Activated B cell treated with CpG ODN at 0.5 μM for 24 hours (primary cell): ENCODE measurements at places on chromosomes 1 and 21.

DNA sequence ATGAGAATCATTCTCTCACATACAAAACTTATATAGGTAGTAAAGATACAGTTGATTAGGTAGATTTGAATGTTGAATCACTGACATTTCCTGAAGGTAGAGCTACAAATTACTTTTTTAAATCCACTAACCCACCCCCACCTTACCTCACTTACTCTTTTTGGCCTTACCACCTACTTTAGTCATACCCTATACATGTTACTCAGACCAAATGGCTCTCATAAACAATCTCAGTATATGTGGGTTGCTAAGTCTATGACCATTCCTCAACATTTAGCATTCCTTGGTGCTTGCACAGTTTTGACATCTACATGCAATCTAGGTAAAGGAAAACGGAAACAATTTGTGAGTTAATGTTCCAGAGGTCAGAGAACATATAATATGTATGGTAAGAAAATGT lies 26.3 kb downstream of the SYDE2 start:
- no peak overlapping the region for H3K27ac ChIP-seq
- no peaks in the 10 kb centered on the region for H3K4me1 ChIP-seq
- peaks cover 14% of the 10 kb centered on the region for H3K27me3 ChIP-seq
- H3K36me3 ChIP-seq: no peaks in the 10 kb centered on the region
- DNase-seq: no peak

DNA sequence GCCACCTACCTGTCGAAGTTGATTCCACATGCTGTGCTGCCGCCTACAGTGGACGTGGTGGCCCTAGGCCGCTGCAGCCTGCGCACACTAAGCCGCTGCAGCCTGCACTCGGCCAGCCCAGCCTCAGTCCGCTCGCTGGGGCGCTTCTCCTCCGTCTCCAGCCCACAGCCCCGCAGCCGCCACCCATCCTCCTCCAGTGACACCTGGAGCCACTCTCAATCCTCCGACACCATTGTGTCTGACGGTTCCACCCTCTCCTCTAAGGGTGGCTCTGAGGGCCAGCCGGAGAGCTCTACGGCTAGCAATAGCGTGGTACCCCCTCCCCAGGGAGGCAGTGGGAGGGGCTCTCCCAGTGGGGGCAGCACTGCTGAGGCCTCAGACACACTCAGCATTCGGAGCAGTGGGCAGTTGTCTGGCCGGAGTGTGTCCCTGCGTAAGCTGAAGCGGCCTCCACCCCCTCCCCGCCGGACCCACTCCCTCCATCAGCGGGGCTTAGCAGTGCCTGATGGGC lies 46.9 kb downstream of the YARS1 start:
- H3K27ac ChIP-seq: no peak overlapping the region
- H3K4me1 ChIP-seq: no peaks in the 10 kb centered on the region
- H3K4me3 ChIP-seq: no peak overlapping the region
- no peak for DNase-seq
- H3K27me3 ChIP-seq: no peaks in the 10 kb centered on the region
- H3K36me3 ChIP-seq: peaks cover 18% of the 10 kb centered on the region

DNA sequence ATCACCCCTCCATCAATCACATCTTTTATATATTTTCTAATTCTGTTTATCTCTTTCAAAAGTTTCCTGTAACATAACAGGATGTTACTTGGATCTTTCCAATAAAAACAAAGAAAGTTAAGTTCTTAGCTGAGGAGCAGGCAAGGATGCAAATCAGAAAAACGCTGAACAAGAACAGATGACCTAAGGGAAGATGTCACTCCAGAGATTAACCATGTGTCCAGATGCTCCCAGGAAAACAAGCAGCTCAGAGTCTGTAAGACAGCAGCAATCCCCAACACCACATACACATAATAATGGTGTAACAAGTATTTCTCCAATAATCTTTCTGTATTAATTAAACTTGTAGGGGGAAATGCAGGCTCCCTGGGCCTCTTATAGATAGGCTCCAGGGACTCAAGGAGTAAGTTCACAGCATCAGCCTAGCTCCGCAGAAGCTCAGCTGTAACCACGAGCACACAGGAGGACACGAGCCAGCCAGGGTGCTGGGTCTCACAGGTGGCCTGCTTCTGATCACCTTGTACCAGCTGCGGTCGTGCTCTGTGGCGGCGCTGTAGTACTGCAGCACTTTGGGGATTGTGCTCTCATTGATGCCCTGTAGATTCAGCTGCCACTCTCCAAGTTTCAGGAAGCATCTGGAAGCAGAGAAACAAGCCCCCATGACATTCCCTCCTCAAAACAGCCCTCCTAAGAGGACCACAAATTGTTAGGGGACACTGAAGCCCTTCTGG lies 33.1 kb upstream of the EXOSC10 start:
- DNase-seq: no peak
- no peak overlapping the region for H3K27ac ChIP-seq
- no peaks in the 10 kb centered on the region for H3K4me1 ChIP-seq
- H3K27me3 ChIP-seq: no peaks in the 10 kb centered on the region
- peaks cover 90% of the 10 kb centered on the region for H3K36me3 ChIP-seq

GRCh38 chr1:17437580-17438317 lies 1.7 kb downstream of the RCC2 start:
- peak overlapping the region; percentile 81 for H3K4me3 ChIP-seq
- peaks cover 3% of the 10 kb centered on the region for H3K27me3 ChIP-seq
- peak overlapping the region; percentile 75 for H3K27ac ChIP-seq
- peaks cover 54% of the 10 kb centered on the region for H3K4me1 ChIP-seq

GRCh38 chr1:162062542-162063015 lies 6.9 kb upstream of the NOS1AP start:
- H3K27ac ChIP-seq: no peak overlapping the region
- H3K27me3 ChIP-seq: peaks cover 38% of the 10 kb centered on the region
- no peak for DNase-seq
- H3K4me1 ChIP-seq: no peaks in the 10 kb centered on the region
- no peaks in the 10 kb centered on the region for H3K36me3 ChIP-seq
- H3K4me3 ChIP-seq: no peak overlapping the region

GRCh38 chr1:53145619-53145941 lies 3.1 kb upstream of the SLC1A7 start:
- H3K27me3 ChIP-seq: peaks cover 8% of the 10 kb centered on the region
- no peak overlapping the region for H3K4me3 ChIP-seq
- no peaks in the 10 kb centered on the region for H3K4me1 ChIP-seq
- H3K36me3 ChIP-seq: no peaks in the 10 kb centered on the region

GRCh38 chr1:209768354-209768774 lies 12.5 kb downstream of the TRAF3IP3 start:
- no peak overlapping the region for H3K27ac ChIP-seq
- peak; percentile 51 for DNase-seq
- no peaks in the 10 kb centered on the region for H3K27me3 ChIP-seq
- H3K4me1 ChIP-seq: peaks cover 24% of the 10 kb centered on the region

DNA sequence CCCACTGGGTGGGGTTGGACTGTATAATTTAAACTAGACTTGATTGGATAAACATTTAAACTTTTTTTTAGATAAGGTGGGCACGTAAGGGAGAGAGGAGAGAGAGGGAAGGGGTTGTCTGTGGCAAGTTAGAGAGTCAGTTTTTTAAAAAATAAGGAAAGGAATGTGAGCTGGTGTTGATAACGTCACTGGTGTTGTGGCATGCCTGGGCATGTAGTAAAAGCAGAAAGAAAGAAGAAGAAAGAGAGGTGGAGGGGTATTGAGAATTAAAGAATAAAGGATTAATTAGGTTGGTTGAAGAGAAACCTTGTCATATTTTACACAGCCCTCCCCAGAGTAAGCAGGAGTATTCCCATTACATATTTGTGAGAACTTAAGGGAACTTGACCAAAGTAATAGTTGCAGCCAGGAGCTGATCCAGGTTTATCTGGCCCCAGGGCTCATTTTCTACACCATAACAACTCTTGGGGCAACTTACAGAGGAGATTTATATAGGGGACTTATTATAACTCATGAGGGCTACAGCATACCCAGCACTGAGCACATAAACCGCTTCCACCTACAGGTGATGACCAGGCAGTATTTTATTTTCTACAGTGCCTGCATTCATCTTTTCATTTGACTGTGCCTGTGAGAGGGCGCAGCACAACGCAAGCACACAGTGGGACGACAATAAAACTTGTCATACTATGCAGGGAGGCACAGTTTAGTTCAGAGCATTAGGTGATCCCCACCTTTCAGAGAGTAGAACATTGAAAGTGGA lies 70.2 kb downstream of the CCDC30 start:
- H3K36me3 ChIP-seq: peaks cover 13% of the 10 kb centered on the region
- peaks cover 7% of the 10 kb centered on the region for H3K4me1 ChIP-seq
- no peak overlapping the region for H3K27ac ChIP-seq
- no peaks in the 10 kb centered on the region for H3K27me3 ChIP-seq

GRCh38 chr1:60942896-60943638 lies 139.3 kb upstream of the NFIA start:
- H3K27ac ChIP-seq: no peak overlapping the region
- H3K4me1 ChIP-seq: no peaks in the 10 kb centered on the region
- H3K27me3 ChIP-seq: peaks cover 8% of the 10 kb centered on the region

- DNase-seq: no peak
- H3K4me1 ChIP-seq: peaks cover 45% of the 10 kb centered on the region
- H3K36me3 ChIP-seq: no peaks in the 10 kb centered on the region
- H3K4me3 ChIP-seq: no peak overlapping the region
- peak overlapping the region; percentile 21 for H3K27ac ChIP-seq
Measured at GRCh38 chr1:66295803-66296202, 238.2 kb upstream of the SGIP1 start.

- no peaks in the 10 kb centered on the region for H3K36me3 ChIP-seq
- DNase-seq: no peak
- no peak overlapping the region for H3K4me3 ChIP-seq
- no peaks in the 10 kb centered on the region for H3K4me1 ChIP-seq
- H3K27me3 ChIP-seq: no peaks in the 10 kb centered on the region
- no peak overlapping the region for H3K27ac ChIP-seq
Measured at GRCh38 chr1:244163861-244164510, 112.9 kb downstream of the ZBTB18 start.

GRCh38 chr1:79197421-79197820 lies 190.9 kb upstream of the ADGRL4 start:
- H3K4me3 ChIP-seq: no peak overlapping the region
- DNase-seq: no peak
- no peaks in the 10 kb centered on the region for H3K36me3 ChIP-seq
- H3K4me1 ChIP-seq: no peaks in the 10 kb centered on the region

GRCh38 chr1:195345149-195345548 lies 1263.1 kb downstream of the KCNT2 start:
- no peak for DNase-seq
- H3K36me3 ChIP-seq: no peaks in the 10 kb centered on the region
- no peak overlapping the region for H3K27ac ChIP-seq
- H3K27me3 ChIP-seq: no peaks in the 10 kb centered on the region

- H3K27me3 ChIP-seq: no peaks in the 10 kb centered on the region
- no peak overlapping the region for H3K4me3 ChIP-seq
- peaks cover 14% of the 10 kb centered on the region for H3K4me1 ChIP-seq
- H3K27ac ChIP-seq: no peak overlapping the region
- H3K36me3 ChIP-seq: peaks cover 2% of the 10 kb centered on the region
Measured at GRCh38 chr1:59504276-59504675, 207.4 kb downstream of the FGGY start.

DNA sequence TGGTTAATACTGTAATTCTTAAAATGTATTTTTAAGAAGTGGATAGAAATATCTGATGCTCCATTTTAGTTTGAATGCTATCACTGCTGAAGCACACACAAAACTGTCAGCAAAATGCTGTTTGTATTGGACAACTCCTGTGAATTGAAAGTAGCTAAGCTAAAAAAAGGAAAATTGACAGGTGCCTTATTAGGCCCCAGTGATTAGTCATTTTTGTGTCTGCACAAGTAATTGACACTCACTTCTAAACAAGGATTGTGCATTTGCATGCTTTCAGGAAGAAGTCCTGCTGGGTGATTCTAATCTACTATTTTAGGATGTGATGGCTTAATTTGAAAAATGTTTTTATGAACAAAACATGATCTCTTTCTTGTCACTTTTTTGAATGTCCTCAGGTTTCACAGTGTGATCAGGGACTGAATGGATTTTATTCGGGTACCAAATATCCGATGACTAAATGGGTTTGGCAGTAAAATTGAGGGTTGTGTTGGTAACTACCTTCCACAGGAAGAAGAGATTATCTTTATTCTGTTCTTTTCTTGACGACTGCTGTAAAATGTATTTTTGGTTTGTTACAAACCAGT lies 13.0 kb upstream of the MAP3K7CL start:
- no peak for DNase-seq
- peak overlapping the region; percentile 13 for H3K4me3 ChIP-seq
- H3K4me1 ChIP-seq: peaks cover 31% of the 10 kb centered on the region

DNA sequence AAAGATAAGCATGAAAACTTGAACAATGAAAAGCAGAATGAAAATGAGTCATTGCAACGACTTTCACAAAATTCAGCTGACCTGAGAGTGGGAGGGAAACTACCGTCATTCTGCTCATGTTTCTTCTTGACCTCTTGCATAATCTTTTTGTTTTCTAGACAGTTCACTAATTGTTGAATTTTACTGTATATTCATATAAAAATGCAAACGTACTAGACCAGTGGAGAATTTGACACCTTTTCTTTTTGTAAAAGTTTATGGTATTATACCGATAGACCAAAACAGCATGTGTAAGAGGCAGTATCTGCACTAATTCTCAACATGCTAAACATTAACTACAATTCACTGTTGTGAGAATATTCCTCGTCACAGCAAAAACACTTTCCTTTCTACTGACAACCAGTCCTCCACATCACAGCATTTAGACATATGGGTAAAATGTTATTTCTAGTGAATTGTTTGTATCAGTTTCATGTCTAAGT lies 137.8 kb downstream of the GREM2 start:
- no peak overlapping the region for H3K27ac ChIP-seq
- H3K4me1 ChIP-seq: no peaks in the 10 kb centered on the region
- no peak overlapping the region for H3K4me3 ChIP-seq
- no peak for DNase-seq
- no peaks in the 10 kb centered on the region for H3K27me3 ChIP-seq

DNA sequence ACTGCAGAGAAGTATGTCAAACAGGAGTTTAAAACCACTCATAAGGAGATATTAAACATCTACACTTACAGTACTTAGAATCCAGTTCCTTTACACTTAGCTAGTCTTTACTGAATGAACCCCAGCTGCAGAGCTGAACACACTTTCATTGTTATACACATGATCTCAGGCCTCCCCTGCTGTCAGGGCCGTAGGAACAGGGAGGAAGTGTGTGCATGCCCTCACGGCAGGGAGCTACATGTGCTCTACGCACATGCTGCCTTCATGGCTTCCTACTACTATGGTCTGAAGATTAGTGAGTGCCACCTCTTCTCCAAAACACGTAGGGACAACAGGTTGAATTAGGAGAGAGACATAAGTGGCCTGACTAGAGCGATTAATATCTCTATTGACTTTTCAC lies 191.5 kb downstream of the SIPA1L2 start:
- no peak for DNase-seq
- H3K27me3 ChIP-seq: no peaks in the 10 kb centered on the region
- no peak overlapping the region for H3K4me3 ChIP-seq
- no peaks in the 10 kb centered on the region for H3K36me3 ChIP-seq
- no peaks in the 10 kb centered on the region for H3K4me1 ChIP-seq

DNA sequence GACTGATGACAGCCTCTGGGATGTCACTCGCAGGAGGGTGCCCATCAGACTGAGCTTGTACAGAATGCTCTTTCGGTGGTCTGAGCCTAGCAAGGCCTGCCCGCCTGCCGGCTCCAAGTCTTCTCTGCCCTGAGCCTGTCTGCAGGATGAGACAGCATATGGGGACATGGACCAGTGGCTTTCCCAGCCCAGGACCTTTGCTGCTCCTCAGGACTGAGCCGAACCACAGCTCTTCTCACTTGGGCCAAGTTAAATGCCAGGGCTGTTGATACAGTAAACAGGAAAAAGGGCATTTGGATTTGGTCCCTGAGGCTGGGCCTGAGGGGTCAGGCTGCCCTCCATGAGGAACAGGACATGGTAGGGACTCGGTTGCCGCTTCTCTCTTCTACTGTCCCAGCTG lies 64.3 kb upstream of the EPS8L3 start:
- H3K36me3 ChIP-seq: no peaks in the 10 kb centered on the region
- H3K4me3 ChIP-seq: no peak overlapping the region
- peaks cover 6% of the 10 kb centered on the region for H3K27me3 ChIP-seq
- no peak for DNase-seq

- H3K27ac ChIP-seq: no peak overlapping the region
- H3K4me3 ChIP-seq: no peak overlapping the region
- DNase-seq: no peak
- H3K36me3 ChIP-seq: no peaks in the 10 kb centered on the region
Measured at GRCh38 chr1:62716397-62716796, 28.2 kb upstream of the DOCK7 start.
